ENCODE measurements at places on chromosomes 1 and 21. TPM values are rescaled to one million over a fixed set of nuclear protein-coding genes. Genes with fewer than 3 reads are reported as not detected.

The TMCO4 gene
- total RNA-seq: 11.5 TPM

The C1orf94 gene
- not detected for total RNA-seq

GRCh38 chr1:193014400-193014799, 44.8 kb downstream of the UCHL5 start:
- DNase-seq: no peak

DNA sequence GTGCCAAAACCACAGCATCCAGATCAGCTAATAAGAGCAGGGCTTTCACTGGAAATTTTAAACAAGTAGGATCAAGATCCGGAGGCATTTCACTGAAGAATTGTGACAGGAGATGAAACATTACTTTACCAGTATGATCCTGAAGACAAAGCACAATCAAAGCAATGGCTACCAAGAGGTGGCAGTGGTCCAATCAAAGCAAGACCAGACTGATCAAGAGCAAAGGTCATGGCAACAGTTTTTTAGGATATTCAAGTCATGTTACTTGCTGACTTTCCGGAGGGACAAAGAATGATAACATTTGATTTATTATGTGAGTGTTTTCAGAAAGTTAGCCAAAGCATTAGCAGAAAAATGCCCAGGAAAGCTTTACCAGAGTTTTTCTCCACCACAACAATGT, 8.2 kb downstream of the ZSWIM5 start:
- no peak for DNase-seq

- DNase-seq: no peak
Observed at GRCh38 chr1:47534436-47534835, 96.6 kb downstream of the FOXD2 start.

DNA sequence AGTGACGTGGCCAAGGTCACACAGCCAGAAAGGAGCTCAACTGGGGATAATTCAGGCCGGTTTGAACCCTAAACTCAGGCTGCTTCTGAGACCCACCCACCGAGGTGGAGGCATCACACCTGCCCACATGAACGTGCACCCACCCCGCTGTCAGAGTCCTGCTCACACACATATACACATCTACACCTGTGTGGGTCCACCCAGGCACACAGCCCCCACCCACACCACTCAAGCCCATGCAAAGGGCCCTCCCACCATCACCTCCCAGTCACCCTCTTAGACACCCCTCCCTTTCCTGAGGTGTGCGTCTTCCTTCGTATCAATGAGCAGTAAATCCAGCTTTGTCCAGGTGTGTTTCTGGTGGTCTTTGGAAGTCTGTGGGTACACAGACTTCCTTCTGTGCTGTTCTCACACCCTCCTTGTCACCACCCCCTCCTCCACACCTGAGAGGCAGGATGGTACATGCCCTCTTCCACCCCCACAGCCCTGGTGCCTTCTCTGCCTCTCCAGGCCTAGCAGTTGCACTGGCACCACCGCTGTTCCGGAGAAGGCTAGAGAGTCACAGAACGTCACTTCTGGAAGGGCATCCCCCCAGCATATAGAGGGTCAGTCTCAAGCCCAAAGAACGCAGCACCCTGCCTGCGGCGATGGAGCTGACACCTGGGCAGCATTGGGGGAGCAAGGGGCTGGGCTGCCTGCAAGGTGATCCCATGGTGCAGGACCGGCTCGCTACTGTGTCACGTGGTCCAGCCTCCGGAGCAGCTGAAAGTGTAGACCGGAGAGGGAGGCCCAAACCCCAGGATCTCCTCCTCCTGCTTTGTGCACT, 18.9 kb upstream of the FAM131C start:
- no peak for DNase-seq

- no peak for DNase-seq
Observed at GRCh38 chr1:21704145-21704544, 35.0 kb upstream of the RAP1GAP start.

Data from right cardiac atrium (tissue), 5 donors.